Muscle of leg (tissue), 16 donors: ENCODE measurements at places on chromosomes 2 and 18.
A peak's percentile ranks its signal among the peaks of the same experiment; 100 is the strongest.

DNA sequence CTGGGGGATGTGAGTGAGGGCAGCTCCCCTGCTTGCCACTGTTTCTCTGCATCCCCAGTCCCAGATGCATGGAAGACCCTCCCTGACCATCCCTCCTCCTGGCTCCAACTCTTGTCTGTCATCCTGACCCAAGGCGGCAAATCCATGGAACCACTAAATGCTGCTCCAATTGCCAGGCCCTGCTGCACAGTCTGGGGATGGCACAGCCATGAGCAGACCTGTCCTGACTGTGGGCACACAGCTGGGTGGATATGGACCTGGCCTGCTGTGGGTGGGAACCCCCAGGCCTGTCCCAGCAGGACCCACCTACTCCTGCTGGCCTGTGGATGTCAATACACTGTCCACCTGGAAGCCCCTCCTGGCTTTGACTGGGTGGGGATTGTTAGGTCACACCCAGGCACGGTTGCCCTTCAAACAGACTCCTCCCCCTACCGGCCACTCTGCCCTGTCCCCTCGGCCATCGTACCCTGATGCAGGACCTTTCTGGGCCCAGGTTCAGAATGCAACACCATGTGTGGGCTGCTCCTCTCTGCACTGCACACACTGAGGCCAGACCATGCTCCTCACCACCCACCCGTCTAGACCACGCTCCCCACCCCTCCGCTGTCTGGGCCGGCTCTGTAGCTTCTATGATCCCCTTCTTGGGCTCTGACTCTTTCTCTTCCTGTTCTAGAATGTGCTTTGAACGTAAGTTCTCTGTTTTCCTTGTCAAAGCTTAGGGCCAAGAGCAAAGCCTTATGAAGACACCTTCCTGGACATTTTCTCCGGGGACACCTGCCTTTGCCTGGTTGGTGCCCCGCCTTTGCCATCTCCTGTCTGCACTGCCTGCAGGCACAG is 57.9 kb downstream of the INPP5D start:
- DNase-seq, result no peak

DNA sequence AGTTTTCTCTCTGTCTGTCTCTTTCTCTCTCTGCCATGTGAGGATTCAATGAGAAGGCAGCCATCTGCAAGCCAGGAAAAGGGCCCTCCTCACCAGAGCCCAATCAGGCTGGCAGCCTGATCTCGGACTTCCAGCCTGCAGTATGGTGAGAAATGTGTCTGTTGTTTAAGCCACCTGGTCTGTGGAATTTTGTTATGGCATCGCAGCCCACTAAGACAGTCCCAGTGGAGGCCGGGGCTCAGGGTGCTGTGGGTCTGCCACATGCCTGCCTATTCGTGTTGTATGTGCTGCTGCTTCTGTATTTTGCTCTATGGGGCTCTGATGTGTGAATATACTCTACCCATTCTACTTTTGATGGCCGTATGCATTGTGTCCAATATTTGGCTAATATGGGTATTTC is 139.0 kb upstream of the HS6ST1 start:
- no peak for DNase-seq

- no peak for DNase-seq
Observed at GRCh38 chr2:60447943-60448342, 105.5 kb downstream of the BCL11A start.

GRCh38 chr2:203022751-203023150 is 8.1 kb downstream of the NBEAL1 start:
- peak; percentile 71 for DNase-seq

DNA sequence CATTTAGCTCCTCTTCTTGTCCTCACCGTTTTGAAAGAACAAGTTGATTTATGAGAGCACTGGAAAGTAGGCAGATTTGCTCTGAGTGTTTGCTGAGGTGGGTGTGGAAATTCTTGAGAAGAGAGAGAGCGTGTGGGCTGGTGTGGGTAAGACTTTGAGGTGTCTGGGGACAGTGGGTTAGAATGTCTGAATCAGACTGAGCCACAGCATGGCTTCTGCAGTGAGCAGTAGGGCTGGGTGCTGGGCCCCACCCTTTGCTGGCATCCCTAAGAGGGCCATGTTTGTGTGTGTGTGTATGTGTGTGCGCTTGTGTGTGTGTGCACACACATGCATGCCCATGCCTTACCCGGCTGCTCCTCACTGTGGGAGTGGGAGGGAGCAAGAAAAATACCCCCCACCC is 63.7 kb downstream of the COPS8 start:
- no peak for DNase-seq

- peak; percentile 68 for DNase-seq
Observed at GRCh38 chr2:8217468-8218030, 464.3 kb upstream of the ID2 start.

DNA sequence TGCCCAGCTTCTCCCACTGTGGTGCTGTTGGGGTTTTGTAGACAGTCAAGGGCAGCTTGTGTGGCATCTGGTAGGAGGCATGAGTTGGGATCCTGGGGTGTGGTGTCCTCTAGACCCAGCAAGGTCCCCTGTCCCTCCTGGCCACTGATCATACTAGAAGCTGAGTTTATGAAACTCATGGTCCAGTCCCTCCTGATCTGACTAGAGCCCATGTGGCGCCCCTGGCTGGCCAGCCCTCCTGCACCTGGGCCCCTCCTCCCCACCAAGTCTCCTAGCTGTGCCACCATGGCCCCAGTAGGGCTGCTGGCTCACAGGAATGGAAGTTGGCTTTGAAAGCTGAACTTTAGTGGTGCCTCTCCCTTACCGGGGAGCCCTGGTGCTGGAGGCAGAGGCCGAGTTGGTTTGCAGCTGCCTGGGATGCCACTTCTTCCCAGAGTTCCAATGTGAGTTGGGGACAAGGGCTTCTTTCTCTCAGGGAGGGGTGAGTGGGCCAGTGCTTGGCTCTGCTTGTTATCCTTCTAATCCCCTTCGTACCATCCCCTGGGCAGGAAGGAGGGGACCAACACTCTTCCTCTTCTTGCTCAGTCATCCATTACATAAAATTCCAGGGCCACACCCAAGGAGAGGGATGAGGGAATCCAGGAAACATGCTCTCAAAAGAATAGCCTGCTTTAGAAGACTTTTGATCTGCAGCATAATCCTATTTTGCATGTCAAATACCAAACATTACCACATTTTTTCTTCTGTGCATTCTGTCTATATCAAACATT is 37.5 kb upstream of the HAAO start:
- DNase-seq, result peak; percentile 59

- DNase-seq, result no peak
Observed at GRCh38 chr2:830419-831224, 120.0 kb upstream of the SNTG2 start.

DNA sequence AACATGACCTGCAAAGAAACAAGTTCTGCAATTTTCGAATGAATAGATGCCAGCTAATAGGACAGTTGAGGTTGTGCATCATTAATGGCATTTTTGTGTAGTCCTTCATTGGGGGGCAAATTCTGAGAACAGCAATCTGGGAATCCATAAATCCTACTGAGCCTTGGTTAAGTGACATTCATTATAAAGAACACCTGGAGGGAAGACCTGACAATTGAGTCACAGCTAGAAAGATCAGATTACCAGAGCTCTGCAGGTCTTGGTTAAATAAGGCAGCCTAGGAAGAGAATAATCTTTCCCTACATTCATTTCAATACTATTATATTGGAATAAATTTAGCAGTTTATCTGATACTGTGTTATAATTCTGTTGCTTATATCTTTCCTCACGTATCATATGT is 14.3 kb downstream of the KCNH7 start:
- no peak for DNase-seq

DNA sequence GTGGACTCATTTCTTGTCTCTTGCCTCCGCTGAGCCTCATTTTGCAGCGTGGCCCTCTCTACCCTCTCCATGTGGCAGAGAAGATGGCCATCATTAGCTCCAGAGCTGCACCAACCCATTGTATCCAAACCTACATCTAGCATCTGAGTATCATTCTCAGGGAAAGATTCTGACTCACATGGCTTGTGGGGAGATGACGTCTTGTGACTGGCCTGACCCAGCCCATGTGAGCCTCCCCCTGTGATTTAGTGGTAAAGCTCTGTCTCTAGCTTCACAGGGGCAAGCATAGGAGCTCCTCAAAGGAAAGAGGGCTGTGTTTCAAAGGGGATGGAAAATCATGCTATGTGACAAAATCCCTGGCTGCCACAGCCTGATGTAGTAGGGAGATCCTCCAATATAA is 87.4 kb upstream of the RBMS1 start:
- no peak for DNase-seq

- peak; percentile 7 for DNase-seq
Observed at GRCh38 chr2:157722580-157723234, 94.0 kb upstream of the ACVR1C start.

- no peak for DNase-seq
Observed at GRCh38 chr2:234836271-234836670, 115.5 kb upstream of the SH3BP4 start.

DNA sequence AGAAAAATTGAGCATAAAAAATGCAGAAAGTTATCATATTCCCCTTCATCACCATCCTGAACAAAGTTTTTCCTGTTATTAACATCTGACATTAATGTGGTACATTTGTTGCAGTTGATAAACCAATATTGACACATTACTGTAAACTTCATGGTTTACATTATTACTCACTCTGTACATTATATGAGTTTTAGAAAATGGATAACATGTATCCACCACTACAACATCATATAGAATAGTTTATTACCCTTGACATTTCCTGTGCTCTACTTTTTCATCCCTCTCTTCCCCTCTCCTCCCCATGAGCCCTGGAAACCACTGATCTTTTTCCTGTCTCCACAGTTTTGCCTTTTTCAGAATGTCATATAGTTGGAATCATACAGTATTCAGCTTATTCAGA is 618.6 kb upstream of the TMEFF2 start:
- no peak for DNase-seq

GRCh38 chr2:70918016-70918415 is 17.7 kb upstream of the ATP6V1B1 start:
- no peak for DNase-seq

DNA sequence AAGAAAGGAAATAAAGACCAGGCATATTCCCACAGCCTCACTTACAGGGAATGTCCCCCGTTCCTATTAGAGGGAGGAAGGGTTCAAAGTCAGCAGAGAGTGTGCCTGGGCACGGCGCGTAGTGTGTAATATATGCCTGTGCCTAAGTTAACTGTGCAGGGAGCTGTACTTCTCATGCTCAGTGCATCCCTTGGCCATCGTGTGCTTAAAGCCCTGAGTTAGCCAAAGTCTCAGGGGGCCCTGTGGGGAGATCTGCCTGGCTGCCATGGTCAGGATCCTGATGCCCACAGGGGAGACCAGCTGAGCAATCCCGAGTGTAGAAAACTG is 48.4 kb downstream of the TEX51 start:
- DNase-seq, result no peak

DNA sequence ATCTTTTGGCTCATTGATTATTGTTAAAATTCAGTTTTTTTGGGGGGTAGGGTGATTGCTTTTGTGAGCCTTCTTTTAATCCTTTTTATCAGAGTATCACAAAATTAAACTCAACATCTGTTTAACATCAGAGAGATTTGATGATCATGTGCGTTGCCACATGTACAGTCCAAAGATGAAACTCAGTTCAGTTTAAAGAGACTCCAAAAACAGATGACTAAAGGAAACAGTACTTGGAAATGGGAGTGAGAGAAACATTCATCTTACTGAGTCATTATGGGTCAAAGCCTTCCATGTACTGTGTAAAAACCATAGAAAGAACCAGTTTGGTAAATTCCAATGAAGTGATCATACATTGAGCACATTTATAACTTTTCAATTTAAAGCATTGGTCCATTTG is 53.0 kb downstream of the LYPD6 start:
- peak; percentile 72 for DNase-seq

- no peak for DNase-seq
Observed at GRCh38 chr18:11866764-11867163, 15.6 kb downstream of the CHMP1B start.

GRCh38 chr2:216936954-216937357 is 77.1 kb upstream of the TNP1 start:
- DNase-seq, result peak; percentile 25

- DNase-seq, result no peak
Observed at GRCh38 chr2:133317178-133317577, 251.1 kb downstream of the NCKAP5 start.

- no peak for DNase-seq
Observed at GRCh38 chr18:35983147-35983546, 10.7 kb downstream of the RMP24 start.

DNA sequence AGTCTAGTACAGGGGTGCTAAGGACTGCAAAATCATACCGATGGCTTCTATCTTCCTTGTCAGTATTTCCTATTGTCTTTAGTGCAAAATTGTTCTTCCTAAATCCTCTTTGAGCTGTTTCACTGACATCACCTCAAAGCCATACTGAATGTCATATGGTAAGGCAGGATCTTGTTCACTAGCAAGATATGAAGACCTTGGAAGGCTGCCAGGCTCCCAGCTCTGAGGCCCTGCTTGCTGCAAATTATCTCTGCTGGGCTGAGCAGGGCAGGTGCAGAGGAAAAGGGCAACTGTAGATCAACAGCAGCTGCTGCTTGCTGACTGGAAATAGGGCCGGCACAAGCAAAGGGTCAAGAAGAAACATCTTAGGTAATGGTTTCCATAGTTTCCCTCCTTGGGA is 58.2 kb downstream of the PMAIP1 start:
- DNase-seq, result peak; percentile 90

DNA sequence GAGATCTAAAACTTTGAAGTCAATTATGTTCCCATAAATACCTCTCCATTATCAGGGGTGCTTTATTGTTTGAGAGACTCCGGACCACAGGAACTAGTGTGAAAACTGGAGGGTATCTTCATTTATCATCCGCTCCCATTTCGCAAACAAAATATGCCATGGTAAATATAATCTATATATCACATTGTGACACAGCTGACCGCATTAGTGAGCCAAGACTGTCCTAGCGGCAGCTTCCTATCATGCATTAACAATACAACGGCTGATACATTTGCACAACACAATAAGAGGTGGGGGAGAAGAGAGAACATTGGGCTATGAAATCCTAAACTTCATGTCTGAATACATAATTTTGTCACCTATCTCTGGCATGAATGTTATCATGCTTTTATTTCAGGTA is 29.5 kb downstream of the BCL11A start:
- no peak for DNase-seq

DNA sequence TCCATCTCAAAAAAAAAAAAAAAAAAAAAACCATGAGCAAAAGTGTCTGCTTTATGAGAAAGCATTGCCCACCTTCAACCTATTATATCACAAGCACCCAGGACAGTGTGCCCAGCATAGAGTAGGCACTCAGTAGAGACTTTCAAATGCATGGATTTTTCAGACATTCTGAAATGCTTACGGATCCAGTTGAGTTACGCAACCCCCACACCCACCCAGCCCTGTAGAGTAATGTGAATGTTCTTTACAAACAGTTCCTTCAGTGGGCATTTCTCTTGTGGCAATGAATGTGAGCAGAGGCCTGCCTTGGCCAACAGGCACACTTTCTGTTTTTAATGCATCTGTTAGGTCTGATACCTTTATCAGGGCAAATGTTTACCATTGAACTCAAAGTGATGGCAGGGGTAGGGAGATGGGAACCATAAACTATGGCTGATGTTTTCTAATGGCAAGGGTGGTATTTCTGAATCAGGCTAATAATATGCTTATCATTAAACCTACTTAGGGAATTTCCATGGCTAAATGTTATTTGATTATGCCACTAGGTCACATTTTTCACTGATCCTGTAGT is 65.0 kb upstream of the RPL31 start:
- no peak for DNase-seq
